ENCODE measurements at places on chromosomes 3 and 15.

DNA sequence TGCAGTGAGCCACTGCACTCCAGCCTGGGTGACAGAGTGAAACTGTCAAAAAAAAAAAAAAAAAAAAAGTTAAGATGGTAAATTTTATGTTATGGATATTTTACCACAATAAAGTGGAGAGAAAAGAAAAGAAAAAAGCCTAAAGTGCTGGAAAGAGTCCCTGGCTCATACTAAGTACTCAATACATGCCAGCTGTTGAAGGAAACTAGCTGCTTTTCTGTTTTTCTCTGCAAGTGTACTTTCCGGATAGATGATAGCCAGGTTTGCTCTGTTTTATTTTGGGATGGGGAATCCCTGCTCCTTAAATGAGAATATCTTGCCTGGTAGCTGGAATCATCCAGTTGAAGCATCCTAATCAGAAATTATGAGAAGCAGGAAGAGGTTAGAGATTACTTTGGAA lies 10.9 kb downstream of the EID1 start:
- no peak for DNase-seq

GRCh38 chr3:14719006-14719405 lies 44.1 kb downstream of the C3orf20 start:
- DNase-seq = no peak

GRCh38 chr3:31125413-31126020 lies 231.1 kb upstream of the GADL1 start:
- DNase-seq = no peak

DNA sequence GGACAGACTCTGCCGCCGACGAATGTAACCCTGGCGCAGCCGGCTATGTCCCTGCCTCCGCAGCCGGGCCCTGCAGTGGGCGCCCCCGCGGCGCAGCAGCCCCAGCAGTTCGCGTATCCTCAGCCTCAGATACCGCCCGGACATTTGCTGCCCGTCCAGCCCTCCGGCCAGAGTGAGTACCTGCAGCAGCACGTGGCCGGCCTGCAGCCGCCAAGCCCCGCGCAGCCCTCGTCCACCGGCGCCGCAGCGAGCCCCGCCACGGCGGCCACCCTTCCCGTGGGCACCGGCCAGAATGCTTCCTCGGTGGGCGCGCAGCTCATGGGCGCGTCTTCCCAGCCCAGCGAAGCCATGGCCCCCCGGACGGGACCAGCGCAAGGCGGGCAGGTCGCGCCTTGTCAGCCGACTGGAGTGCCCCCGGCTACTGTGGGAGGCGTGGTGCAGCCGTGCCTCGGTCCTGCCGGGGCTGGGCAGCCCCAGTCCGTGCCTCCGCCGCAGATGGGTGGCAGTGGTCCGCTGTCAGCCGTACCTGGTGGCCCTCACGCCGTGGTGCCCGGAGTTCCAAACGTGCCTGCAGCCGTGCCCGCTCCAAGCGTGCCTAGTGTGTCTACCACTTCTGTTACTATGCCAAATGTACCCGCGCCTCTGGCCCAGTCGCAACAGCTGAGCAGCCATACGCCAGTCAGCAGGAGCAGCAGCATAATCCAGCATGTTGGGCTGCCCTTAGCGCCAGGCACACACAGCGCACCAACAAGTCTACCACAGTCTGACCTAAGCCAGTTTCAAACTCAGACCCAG lies 2.4 kb downstream of the TSC22D2 start:
- no peak for DNase-seq

GRCh38 chr3:67706934-67707333 lies 52.5 kb upstream of the SUCLG2 start:
- no peak for DNase-seq

DNA sequence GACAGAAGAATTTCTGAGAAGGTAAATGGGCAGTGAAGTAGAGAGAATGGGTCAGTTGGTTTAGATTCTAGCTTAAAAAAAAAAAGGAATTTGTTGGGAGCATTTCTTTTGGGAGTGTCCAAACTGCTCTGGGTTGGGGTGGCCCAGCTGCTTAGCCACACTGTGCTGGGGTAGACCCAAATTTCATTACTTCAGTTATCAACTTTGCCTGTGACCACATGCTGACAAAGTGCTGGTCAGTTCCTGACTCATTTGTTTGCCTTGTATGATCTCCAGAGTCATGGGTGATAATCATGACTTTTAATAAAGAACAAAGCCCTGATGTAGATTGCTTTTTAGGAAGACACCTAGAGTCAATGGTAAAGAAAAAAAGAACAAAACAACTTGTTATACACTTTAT lies 121.5 kb upstream of the FGF7 start:
- no peak for DNase-seq

GRCh38 chr3:194101592-194102432 lies 34.1 kb upstream of the HES1 start:
- DNase-seq = no peak

DNA sequence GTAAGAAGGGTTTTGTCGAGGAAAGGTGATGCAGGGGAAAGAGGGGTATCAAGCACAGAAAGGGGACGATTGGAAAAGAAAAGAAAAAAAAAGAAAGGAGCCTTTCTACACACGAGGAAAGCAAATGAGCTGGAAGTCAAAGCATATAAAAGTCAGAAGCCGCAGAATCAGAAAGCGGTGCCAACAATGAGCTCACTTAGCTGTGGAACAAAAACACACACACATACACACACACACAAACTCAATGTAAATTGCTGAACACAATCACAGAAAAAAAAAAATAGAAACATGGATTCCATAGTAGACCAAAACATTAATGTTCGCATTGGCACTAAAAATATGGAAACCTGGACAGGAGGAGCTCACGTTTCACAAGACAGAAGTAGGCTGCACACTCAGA lies 63.4 kb upstream of the FEZF2 start:
- no peak for DNase-seq

DNA sequence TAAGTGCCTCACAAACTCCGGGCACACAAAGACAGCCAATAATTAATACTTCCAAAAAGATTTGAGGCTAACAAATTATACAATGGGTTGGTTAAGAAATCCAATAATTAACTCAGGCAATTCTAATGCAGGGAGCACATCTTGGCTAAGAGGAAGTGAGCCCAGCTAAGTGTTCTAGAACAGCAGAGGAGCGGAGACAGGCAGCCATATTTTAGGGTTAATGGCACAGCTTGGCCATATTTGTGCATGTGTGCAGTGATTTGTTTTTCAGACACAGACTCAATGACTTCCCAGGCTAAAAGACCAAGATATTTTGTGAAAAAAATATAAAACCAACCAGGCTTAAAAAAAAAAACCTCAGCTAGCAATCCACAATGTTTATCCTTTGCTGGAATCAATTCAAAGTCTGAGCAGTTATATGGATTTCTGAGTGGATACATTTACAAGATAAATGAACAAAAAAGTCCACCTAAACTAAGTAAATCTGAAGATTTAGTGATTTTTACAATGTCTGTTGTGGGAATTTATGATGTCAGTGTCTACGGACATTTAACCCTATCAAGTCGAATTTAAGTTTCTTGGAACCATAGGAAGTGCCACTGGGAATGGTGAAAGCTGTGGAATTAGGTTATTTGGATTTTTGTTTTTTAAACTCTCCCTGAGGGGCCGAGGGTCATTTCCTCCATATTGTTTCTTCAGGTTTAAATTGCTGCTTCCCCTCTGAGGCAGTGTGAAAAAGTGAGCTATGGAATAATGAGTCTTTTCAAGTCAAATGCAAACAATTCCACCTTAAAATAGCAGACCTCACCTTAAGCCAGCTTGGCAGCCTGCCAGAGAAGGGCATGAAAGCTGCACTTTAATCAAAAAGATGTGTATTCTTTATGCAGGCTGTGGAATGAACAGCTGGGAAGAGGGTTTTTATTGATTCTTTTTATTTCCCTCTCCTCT lies 413.7 kb upstream of the TBL1XR1 start:
- DNase-seq = no peak

DNA sequence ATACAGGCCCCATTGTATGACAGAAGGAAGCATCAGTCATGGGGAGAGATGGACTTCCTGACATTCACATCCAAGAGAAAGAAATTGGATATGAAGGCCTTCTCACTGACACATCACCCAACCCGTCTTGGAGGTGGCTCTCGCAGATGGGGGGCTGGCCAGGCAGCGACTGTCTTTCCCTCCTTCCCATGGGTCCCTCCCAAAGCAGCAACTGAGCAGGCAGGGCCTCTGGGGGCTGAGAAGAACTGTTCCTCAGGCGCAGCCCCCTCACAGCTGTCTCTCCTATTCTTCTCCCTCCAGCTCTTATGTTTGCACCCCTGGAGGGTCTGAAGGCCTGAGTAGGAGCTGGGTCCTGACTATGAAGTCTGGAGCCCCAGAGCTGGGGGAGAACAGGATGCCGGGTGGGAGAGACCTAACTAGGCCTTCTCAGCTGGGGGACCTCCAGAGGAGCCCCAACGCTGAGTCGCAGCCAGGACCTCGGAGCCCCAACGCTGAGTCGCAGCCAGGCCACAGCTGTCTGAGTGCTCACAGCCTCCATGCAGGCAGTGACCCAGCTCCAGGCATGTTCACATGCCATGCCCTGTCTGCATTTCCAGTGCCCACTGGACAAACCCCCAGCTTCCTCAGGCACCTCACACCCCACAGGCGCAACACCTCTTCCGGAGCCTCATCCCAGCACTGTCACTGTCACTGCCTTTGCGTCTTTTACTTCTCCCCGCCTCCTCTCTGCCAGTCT lies 29.6 kb downstream of the UMPS start:
- DNase-seq = no peak

GRCh38 chr3:195148549-195148948 lies 122.4 kb downstream of the XXYLT1 start:
- DNase-seq = no peak

DNA sequence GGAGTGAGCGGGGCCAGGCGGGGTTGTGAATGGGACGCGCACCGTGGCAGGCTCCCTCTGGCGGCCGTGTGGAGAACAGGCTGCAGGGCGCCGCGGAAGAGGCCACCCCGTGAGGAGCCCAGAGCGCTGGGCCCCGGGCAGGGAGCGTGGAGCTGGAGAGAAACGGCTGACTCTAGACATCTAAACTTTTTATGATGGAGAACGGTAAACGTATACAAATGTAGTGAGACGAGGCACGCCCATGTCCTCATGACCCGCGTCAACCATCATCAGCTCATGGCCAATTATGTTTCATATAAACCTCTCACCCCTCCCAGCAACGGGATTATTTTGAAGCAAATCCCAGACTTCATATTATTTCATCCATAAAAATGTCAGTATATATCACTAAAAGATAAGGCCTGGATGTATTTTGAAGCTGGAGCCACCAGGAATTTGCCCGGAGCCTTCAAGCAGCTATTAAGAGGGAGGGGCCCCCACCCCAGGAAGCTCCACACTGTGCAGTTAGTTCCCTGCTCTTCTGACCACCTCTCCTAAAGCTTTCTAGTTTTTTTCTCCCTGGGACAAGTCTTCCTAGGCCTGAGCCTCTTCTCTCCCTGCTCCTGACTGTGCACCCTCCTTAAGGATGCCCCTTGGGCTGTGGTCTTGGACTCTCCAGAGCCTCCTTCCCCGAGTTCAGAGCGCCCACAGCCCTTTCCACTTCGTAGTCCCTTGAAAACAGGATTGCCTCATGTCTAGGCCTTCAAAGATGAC lies 149.5 kb downstream of the SMAD6 start:
- DNase-seq = no peak

DNA sequence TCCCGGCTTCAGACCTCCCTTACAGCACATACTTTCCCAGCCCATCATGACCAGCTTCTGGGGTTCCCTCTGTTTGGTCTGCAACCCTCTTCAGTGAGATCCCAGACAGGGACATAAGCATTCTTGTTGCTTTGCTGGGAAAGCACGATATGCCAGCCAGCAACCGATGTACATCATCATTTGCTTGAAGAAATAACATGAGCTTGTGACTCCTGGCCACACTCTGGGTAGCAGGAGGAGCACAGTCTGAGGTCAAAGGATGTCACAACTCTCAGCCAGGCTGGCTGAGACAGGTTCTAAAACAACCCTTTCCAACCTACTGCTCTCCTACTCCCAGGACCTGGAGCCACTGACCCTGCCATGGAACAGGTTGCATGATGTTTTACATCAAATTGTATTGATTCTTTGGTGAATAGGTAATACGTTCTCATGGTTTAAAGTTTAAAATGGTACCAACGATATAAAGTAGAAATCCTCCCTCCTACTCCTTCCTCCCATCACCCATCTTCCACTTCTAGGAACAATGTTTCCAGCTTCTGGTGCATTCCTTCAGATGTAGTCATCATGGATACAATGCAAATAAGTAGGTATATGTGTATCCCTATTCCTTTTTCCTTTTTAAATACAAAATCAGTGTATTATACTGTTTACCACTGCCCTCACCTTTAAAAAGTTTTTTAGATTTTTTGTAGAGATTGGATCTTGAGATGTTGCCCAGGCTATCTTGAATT lies 190.3 kb downstream of the OPA1 start:
- no peak for DNase-seq

DNA sequence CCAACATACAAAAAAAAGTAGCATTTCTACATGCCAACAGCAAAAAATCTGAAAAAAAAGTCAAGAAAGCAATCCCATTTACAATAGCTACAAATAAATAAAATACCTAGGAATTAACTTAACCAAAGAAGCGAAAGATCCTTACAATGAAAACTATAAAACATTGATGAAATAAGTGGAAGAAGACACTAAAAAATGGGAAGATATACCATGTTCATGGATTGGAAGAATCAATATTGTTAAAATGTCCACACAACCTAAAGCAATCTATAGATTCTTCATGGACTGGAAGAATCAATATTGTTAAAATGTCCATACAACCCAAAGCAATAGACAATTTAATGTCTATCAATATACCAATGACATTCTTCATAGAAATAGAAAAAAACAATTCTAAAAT lies 21.0 kb downstream of the PEAK1 start:
- DNase-seq = no peak

DNA sequence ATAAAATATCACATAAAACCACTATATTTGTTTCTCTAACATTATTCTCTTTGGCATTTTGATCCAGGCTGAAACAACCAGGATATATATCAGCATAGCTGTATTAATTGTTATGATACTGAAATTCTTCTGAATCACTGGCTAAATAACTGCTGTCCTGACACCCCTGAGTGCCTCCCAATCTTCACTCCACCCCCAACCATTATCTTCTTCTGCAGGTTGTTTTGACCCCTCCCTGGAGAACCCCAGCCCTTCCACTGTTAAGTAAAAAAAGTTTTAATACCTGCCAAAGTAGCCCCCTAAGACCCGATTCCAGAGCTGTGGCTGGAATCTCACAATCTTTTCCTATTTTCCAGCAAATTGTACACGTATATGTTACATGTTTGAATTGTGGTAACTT lies 124.1 kb downstream of the DNAH12 start:
- DNase-seq = no peak
